HFFc6 (cell line): ENCODE measurements at places on chromosomes 3 and 15. TPM values are rescaled to one million over a fixed set of nuclear protein-coding genes. Genes with fewer than 3 reads are reported as not detected.

DNA sequence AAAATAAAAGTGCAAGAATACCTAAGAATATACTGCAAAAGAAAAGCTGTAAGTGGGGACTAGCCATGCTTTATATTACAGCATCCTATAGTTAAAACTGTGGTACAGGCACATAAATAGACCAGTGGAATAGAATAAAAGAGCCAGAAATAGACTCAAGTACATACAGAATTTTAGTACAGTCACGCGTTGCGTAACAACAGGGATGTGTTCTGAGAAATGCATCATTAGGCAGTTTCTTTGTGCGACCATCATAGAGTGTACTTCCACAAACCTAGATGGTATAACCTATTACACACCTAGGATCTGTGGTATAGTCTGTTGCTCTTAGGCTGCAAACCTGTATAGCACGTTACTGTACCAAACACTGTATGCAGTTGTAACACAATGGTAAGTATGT lies 61.8 kb downstream of the PCCB start:
- H3K4me3 ChIP-seq = no peak overlapping the region
- no peaks in the 10 kb centered on the region for H3K27me3 ChIP-seq
- H3K27ac ChIP-seq = no peak overlapping the region
- no peak for DNase-seq

Gene ALS2CL
- 2.4 to 3.7 TPM (median 2.6 TPM) in 3 replicates for total RNA-seq

DNA sequence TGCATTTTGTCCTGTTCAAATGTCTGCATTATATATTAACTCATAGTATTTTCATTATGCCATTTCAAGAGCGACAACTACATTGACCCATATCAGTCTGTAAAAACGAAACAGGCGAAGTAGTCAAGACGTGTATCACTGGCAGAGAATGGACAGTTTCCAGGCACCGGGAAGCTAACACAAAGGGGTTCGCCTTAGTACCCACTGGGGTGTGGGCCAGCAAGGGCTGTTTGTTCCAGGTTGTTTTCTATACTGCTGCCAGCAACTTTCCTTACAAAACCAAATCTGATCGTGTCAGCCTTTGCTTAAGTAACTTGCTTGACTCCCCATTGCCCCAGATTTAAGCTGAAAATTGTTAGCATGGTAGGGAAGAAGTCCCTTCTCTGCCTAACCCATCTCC lies 87.1 kb downstream of the CGNL1 start:
- H3K36me3 ChIP-seq = no peaks in the 10 kb centered on the region
- no peak for DNase-seq
- H3K27me3 ChIP-seq = peaks cover 13% of the 10 kb centered on the region
- no peak overlapping the region for H3K4me3 ChIP-seq
- H3K4me1 ChIP-seq = no peaks in the 10 kb centered on the region

DNA sequence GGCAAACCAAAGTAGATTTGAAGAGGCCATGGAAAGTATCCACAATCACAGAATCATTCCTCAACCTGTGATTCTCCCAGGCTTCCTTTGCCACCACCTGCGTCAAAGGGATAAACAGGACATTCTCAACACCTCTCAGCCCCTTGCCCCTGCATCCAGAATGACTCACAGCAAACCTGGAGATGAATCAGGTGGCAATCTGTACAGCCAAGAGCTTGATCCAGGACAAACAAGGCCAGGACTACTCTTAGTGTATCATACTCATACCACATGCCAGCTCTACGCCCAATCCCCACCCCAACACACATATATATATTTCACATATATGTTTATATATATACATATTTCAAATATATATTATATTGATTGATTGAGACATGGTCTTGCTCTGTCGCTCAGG lies 23.6 kb upstream of the C3orf62 start:
- no peak for DNase-seq
- no peak overlapping the region for H3K27ac ChIP-seq
- H3K4me1 ChIP-seq = peaks cover 7% of the 10 kb centered on the region
- H3K4me3 ChIP-seq = no peak overlapping the region
- peaks cover 31% of the 10 kb centered on the region for H3K36me3 ChIP-seq
- H3K27me3 ChIP-seq = no peaks in the 10 kb centered on the region

Gene ARGFX
- total RNA-seq = not detected in 3 replicates

Gene TICRR
- total RNA-seq = 2.9 to 6.0 TPM (median 4.6 TPM) in 3 replicates
